Mesendoderm (in vitro differentiated cells): ENCODE measurements at places on chromosomes 7 and 10.

DNA sequence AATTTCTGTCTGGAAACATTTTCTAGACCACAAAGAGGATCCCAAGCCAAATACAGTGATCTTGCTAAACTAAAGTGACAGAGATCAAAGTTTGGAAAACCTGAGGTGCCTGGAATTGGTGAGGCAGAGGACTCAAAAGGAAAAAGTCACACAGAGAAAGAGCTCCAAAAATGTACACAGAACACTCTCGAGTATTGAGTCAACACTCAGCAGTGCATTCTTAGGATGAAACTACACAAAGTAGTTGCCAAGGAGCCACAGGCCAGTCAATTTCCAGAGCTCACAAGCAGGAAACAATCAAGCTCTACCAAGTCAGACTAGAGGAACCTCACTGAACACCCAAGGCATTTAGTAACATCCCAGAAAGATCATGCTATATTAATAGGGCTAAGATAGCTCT, 61.3 kb downstream of the MICU1 start:
- no peak for DNase-seq

GRCh38 chr7:33196221-33196620, 66.9 kb downstream of the BBS9 start:
- DNase-seq, result peak; percentile 61

DNA sequence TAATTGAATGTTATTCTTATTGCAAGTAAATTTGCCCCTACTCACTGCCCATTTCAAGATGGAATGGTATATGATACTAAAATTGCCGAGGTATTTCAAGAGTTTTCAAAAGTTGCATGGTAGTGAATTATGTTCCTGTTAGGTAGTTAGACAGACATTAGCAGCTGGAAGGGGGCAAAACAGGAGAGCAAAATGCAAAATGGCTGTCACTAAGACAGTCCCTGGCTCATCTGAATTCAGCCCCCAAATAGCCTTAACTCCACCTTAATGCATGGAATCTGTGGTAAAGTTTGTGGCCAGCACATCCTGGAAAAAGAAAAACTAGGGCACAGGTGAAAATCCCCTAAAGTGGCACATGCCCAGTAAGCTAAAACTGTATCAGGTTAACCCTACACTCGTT, 894.9 kb downstream of the NXPH1 start:
- no peak for DNase-seq

DNA sequence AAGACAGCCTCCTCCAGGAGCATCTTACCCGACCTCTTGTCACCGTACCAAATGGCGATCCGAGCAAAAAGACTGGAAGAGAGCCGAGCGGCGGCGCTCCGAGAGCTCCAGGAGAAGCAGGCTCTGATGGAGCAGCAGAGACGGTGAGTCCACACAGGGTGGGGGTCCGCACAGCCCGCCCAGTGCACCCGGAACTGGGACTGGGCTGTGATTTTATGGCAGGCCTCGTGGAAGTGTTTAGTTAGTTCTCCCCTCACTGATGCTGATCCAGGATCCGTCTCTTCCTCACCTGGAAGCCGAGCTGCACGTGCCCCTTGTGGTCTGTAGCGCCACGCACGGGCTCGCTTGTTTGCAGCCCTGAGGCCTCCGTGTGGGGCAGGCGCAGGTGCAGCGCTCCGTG, 19.6 kb downstream of the LRRC27 start:
- DNase-seq, result no peak

DNA sequence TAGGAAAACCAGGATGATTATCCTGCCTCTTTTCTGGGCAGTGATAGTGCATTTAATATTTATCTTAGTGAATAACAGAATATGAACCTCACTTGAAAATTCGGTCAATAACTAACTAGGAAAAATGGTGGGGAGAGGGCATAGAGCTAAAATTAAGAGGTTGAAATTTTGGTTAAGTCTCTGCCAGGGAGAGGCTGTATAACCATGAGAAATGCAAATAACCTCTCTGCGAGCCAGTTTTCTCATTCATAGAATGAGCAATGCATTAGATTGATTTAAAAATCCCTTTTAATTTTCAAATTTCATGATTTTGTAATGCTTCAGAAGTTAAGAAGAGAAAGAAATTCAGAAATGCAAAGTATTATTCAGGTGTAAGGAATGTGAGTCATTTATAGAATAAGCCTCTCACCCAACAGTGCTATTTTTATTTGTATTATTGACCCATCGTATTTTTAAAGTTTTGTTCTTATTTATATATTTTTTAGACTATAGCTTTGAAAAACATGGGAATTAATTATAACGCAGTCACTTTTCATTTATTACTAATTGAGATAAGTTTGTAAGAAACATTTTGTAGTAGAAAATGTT, 104.7 kb downstream of the PHF14 start:
- no peak for DNase-seq

DNA sequence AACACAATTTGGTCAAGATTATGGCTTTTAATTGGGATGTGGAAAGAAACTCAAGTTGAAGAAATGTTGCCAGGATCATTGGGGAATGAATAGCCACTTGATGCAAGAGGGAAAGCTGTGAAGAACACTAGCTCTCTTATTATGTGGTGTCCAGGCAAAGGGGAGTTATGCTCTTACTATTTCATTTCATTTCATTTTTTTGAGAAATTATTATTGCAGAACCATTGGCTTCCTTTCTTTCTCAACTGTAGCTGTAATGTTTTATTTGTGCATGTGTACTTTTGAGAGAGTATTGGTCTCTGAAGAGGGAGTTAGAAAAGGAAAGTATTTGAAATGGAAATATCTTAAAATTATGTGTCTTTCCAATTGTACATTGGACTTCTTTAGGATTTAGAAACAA, 312.6 kb upstream of the BMPER start:
- DNase-seq, result no peak

- DNase-seq, result peak; percentile 57
Observed at GRCh38 chr10:117170244-117170643, 27.0 kb upstream of the KCNK18 start.

DNA sequence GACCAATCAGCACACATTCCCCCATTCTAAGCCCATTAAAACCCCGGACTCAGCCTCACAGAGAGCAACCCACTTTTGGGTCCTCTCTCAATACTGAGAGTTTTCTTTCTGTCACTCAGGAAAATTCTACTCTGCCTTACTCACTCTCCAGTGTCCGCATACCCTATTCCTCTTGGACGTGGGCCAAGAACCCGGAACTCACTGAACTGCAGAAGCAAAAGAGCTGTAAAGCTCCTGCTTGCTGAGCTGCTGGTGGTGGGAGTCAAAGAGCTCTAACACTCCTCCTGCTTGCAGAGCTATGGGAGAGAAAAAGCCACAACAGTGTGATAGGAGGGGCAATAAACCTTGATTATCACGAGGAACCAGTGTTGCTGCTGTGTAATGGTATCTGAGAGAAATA, 386.9 kb downstream of the POM121L12 start:
- no peak for DNase-seq

- no peak for DNase-seq
Observed at GRCh38 chr10:46001187-46001756, 29.0 kb downstream of the TIMM23 start.

- DNase-seq, result no peak
Observed at GRCh38 chr10:121183236-121183635, 332.1 kb downstream of the WDR11 start.
